ENCODE measurements at places on chromosomes 2 and 18.

GRCh38 chr2:156704617-156705016 is 268.4 kb downstream of the GPD2 start:
- DNase-seq, result no peak

DNA sequence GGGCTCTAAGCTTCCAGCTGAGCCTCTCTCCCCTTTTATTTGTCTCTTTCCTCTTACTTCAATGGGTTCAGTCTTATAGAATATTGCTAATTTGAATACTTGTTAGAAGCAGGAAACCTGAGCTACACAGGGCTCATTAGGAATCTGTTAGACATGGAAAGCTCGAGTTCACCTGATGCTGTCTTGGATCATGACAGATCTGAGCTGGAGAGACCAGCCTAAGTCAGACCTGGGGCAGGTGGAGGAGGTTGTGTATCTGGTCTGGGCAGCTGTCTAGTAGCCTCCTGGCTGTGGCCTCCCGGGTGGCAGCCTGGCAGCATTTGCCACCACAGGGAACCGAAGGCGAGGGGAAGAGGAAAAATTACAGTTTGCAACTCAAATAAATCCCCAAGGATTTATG is 185.9 kb downstream of the ICOS start:
- DNase-seq, result no peak

DNA sequence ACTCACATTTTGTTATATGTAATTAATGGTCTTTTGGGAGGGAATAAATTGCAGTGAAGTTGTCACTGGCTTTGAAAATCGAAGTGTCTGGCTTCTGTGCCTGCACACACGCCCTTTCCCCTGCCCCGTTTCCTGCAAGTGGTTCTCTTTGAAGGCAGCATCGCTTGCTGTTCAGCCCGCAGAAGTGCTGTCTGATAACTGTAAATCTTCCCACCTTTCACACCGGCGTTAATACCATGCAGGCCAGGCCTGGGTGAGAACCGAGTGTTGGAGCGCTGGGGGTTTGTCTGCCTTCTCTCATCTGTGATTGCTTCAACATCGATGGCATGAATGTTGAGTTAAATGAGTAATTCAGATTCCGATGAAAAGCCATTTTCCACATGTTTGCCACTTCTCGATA is 37.9 kb upstream of the RPL31 start:
- no peak for DNase-seq

DNA sequence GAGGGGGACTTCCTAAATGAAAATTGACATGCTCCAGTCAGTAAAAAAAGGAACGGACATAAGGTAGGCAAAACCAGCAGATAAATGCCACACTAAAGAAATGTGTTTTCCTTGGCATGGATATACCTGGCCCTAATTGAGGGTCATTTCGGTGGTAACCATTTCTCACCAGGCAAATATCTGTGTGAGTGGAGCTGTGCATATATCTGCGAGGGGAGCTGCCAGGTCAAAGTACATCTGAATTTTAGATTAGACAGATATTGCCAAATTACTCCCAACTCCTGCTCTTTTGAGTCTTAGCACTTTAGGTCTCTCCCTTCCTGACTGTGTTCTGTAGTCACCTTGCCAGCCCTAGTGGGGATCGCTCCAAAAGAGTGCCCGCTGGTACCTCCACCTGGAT is 204.2 kb downstream of the SH3BP4 start:
- no peak for DNase-seq

DNA sequence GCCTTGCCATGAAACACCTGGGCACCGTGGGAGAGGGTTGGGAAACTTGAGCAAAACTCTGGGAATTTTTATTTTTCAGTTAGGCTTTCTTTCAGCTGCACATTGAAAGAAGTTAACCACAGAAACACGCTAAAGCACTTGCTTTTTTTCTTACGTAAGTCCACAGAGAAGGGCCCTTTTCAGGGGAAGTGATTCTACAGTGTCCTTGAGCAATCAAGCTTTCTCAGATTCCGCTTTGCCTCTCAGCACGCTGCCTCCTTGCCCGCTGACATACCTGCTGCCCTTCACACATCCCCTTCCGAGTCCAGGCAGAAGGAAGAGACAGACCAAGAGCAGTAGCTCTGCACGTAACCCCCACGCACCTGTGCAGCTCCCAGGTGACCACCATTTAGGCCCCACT is 135.5 kb upstream of the MYT1L start:
- no peak for DNase-seq

- no peak for DNase-seq
Measured at GRCh38 chr2:202717598-202718310, 83.0 kb downstream of the FAM117B start.

DNA sequence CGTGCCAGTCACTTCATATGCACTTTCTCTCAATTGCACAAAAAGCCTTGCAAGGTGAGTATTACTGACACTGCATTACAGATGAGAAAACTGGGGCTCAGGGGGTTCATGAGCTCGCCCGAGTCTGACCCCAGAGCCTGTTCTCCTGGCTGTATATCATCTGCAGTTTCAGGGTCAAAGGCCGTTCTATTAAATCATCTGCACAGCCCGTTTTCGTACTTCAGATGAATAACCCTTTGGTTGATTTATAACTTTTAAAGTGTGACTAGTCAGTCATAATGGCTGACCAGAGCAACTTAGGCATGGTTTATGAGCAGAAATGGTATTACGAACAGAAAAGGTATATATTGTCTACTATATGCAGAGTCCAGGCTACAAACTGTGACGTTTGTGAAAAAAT is 35.3 kb upstream of the NPAS2 start:
- no peak for DNase-seq

- no peak for DNase-seq
Measured at GRCh38 chr2:232884549-232885263, 14.6 kb downstream of the SNORC start.

- no peak for DNase-seq
Measured at GRCh38 chr2:101766871-101767739, 69.6 kb downstream of the MAP4K4 start.

- no peak for DNase-seq
Measured at GRCh38 chr2:46798998-46799698, 116.5 kb downstream of the MCFD2 start.

DNA sequence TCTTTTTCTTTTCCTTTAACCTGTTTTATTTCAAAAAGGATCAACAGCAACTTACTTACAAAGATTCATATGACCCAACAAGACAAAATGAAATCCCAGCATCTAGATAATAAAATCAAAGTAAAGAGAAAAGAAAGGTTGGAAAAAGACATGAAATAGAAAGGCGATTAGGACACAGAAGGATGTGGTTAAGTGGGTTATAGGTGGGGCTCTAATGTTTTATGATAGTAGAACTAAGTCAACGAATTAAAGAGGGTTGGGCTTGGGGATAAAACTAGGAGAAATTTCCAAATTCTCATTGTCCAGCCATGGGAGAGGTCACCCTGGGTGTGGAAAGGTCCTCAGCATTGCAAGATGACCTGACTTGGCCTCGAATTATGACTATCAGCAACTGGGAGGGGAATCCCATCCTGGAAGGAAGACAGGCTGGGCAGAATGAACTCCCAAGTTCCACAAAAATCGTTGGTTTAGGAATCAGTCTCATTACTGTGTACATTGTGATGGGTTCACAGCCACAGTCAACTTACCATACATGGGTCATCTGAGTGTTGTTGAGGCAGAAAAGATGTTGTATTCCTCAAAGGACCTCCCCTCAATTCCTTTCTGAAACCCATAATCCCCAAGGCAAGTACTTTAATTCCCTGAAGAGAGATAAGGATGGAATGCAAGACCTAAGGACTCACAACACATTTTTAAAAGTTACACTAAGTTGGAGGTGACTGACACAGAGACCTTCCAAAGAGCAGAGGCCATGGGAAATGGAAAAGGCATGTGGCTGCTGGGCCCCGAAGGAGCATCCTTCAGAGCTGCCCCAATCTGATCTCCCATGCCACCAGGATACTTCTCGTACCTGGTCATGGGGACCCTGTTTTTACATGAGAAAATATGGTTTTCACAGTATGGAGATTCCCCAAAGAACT is 167.6 kb downstream of the UXS1 start:
- DNase-seq, result no peak

DNA sequence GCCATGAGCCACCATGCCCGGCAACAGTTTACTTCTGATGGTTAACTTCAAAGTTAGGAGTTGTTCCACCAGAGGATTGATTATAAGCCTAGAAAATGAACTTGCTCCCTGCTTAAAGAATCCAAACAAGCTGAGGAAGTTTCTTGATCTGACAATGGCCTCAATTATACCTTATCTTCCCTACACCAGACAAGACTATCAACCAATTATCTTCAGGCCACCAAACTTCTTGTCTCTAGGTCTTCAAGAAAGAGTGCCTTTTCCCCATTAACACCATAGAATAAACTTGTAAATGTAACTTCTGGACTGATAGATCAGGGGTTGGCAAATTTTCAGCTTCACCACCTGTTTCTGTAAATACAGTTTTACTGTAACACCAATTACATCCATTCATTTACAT is 15.0 kb downstream of the ZC3H8 start:
- no peak for DNase-seq

DNA sequence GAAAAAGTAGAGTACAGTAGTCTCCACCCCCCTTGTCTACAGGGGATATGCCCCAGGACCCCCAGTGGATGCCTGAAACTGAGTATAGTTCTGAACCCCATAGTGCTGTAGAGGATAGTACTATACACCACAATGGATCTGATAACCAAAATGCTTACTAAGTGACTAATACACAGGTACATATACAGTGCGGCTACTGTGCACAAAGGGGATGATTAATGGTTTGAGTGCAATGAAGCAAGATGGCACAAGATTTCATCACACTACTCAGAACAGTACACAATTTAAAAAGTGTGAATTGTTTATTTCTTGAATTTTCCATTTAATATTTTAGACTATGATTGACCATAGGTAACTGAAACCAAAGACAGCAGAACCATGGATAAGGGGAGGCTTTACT is 446.9 kb upstream of the NRP2 start:
- DNase-seq, result no peak

DNA sequence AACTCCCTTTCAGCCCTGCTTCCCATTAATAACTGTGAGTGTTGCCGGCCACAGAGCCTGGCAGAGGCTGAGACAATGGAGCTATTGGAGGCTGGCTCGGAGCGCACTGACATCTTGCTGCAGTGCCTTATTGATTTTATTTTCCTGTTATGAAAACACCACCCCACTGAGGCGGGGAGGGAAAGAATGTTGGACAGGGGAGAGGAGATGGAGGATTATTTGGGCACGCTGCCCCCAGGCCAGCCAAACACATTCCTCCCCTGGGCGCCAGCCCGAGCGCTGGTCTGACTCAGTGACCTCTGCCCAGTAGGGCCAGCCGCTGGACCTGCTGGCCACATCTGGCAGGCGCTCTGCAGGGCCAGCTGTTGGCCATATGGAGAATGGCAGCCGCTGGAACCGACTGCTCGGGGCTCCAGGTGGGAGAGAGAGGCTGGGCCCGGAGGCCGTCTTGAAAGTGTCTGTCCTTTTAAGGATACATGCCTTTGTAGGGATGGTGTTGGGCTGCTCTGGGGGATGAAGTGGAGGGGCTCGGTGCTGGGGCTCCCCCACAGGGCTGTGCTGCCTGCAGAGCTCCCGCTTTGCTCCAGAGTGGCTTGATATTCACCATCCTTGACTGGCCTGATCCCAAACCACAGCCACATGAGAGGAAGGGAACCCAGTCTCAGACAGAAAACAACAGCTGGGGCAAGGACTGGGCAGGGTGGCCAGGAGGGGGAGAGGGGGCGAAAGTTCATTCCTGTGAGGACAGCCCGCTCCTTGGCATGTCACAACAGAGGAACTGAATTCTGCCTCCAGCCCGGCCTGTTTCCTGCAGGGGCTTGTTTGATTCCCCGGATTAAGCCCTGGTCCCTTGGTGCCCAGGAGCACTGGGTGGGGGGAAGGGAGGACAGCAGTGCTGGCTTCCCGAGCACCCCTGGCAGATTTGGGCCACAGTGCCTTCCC is 179.0 kb downstream of the KLHL29 start:
- no peak for DNase-seq

- no peak for DNase-seq
Measured at GRCh38 chr2:127196549-127196948, 23.6 kb downstream of the CYP27C1 start.

DNA sequence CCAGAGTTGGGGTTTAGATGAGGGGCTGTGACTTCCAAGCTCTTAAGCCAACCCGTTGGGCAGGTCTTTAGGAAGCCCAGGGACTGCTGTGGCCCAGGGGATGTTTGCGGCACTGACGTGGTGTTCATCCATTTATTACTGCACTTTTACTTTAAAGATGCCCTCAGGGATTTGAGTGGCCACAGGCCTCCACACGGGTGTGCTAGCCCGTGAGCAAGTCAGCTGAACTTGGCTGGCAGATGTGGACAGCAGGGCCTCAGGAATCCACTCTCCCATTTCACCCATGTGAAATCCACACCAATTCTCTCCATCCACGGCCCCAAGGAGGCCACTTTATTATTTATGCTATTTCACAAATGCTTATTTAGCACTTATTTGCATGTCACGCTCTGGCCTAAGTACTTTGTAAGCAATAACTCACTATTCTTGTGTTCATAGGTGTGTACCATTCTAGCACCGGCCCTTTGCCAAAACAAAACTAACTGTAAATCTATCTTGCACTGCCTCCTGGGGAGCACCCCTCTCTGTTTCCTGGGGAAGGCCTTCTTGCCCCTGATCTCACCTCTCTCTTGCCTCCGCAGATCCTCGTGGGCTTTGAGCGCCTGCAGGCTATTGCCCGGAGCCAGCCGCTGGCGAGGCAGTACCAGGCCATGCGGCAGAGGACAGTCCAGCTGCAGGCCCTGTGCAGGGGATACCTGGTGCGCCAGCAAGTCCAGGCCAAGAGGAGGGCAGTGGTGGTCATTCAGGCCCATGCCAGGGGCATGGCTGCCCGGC is 39.1 kb upstream of the GPR17 start:
- DNase-seq, result no peak

- no peak for DNase-seq
Measured at GRCh38 chr18:51193621-51194287, 3.7 kb downstream of the MEX3C start.

DNA sequence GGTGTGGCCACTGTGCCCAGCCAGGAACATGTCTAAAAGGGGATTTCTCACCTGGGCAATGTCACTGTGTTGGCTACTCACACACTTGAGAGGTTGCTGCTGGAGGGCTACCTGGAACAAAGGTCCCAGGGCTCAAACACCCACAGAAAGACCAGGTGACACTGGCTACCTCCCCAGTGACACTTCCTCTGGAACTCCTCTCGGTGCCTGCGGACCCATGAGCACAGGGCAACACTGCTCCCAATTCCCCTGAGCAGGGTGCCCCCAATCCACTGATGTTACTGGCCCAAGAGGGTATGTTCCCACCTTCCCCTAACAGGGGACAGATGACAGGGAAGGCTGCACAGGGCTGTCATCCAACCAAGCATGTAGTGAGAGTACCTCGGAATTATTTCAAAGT is 5.8 kb downstream of the NPPC start:
- no peak for DNase-seq

DNA sequence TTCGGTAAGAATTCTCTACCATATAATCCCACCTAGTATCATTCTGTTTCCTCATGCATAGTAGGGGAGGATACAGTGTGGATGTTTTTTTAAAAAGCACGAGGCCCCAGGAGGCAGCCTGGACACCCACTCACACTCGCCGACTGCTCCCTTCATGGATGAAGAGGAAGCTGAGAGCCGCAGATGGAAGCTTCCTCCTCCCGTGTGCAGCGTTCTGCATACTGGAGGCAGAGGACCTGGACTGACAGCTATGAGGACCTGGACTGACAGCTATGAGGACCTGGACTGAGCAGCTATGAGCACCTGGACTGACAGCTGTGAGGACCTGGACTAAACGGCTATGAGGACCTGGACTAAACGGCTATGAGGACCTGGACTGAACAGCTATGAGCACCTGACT is 234.4 kb downstream of the NDUFA10 start:
- DNase-seq, result no peak

- no peak for DNase-seq
Measured at GRCh38 chr2:171568089-171568488, 45.8 kb downstream of the CYBRD1 start.
